T1000 (cell line): ENCODE measurements at places on chromosomes 2 and 18.

DNA sequence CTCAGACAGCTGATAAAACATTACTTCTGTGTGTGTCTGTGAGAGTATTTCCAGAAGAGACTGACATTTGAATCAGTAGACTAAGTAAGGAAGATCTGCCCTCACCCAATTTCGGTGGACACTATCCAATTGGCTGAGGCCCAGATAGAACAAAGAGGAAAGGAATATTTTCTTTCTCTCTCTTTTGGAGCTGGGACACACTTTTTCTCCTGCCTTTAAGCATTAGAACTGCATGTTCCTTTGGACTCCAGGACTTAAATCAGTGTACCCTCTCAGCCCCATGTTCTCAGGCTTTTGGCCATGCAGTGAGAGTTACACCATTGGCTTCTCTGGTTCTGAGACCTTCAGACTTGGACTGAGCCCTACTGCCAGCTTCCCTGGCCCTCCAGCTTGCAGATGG, 3.3 kb upstream of the SRBD1 start:
- no peak for DNase-seq

GRCh38 chr2:198807131-198807530, 650.6 kb downstream of the SATB2 start:
- no peak for DNase-seq

- no peak for DNase-seq
These were observed 46.0 kb downstream of the SCN1A start for GRCh38 chr2:166081852-166082251.

GRCh38 chr2:235618039-235618438, 124.2 kb downstream of the AGAP1 start:
- no peak for DNase-seq
